Mesenteric fat pad (tissue), 1 donor: ENCODE measurements at places on chromosomes 11 and 22. TPM values are rescaled to one million over a fixed set of nuclear protein-coding genes. Genes with fewer than 3 reads are reported as not detected.

DNA sequence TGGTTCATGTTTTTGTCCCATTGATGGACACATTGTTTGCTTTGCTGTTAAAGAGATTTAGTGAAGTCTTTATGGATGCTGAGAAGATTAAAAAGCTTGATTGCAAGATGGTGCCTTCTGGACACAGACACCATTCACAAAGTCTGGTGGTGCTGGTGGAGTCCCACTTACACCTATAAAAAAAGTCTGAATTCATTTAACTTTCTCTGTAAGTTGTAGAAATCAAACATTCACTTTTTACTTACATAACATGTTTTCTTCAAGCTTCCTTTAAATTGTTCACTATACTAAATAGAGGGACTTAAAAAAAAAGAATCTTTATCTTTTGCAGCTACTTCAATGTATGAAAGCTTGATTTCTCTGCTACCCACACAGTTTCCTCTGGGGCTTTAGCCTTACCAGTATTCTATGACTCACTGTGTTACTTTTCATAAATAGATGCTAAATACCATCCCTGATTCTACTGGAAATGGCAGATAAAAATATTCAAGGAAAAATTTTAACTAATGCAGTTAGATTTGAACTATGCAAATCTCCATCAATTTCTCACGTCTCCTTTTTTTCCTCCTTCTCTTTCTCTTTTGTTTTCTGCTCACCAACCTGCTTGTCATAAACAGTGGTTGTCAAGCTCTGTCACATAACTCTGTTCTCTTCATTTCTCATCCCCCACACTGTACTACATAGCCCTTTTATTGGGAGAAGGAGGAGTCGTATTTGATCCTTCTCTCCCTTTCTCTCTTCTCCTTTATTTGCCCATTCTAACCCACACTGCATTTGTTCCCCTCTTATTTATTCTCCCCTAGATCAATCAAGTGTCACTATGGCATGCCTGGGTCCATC lies 89.7 kb downstream of the FAM76B start:
- no peak for DNase-seq

- no peak for DNase-seq
These were observed 29.8 kb downstream of the IGLL5 start for GRCh38 chr22:22917377-22917776.

Gene SAA4
- total RNA-seq, result 4.1 TPM

GRCh38 chr11:122733318-122733717 lies 77.8 kb downstream of the UBASH3B start:
- DNase-seq, result no peak

Gene LRRC32
- total RNA-seq, result 136 TPM

Gene SORL1
- total RNA-seq, result 31.8 TPM

DNA sequence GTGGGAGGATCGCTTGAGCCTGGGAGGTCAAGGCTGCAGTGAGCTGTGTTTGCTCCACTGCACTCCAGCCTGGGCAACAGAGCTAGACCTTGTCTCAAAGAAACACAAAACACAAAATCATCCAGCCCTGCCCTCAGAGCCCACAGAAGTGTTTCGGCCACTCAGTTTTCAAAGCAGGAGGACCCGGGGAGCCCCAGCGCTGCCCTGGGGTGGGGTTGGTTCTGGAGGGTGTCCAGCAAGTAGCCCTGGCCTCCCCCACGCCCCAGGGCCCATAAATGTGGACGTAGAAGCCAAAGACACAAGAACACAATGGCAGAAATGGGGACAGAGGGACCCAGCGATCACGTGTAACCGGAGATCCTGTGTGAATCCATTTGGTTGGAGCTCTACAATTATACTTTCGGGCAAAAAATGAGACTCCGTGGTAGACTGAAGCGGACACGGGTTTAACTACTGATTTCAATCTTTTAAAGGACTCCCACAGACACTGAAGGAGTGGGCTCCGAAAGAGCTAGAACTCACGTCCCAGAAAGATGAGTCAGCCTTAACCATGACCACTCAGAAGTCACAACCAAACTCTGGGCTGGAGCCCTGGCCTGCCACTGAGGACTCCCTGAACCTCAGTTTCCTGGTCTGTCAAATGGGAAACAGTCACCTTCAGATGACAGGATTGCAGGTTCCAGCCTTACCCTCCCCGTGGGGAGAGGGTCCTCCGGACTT lies 9.0 kb upstream of the CYTH4 start:
- no peak for DNase-seq

Gene KRTAP5-10
- total RNA-seq, result not detected

Gene CHKA
- total RNA-seq, result 33.4 TPM

Gene SLC22A25
- not detected for total RNA-seq

- no peak for DNase-seq
These were observed 126.5 kb downstream of the CASP12 start for GRCh38 chr11:104771763-104772162.

DNA sequence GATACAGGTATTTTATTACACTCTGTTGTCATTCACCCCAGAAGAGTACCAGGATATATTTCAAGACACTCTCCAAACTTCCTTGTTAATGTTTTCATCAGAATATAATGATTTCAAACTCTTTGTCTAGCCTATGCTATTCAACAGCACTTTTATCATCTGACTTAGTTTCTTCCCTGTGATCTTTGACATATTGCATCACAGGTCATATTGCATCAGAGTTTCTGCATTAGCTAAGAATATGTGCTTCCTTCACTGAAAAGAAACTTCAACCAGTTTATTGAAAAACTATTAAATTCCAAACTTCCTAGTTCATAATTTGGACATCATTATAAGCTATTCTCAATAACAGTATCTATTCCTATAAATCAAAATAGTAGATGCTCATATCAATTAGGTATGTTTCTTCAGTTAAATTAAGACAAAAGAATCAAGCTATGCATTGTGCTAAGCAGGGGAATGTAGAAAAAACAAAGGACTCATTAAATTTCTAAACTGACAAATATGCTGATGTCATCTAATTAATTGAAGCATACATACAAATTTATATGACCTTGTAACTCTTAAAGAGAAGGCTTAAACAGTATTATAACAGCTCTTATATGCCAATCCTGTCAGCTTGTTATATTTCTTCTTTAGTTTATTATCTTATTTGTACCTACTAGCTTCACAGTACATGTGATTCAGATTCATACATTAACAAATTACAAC lies 361.8 kb upstream of the LUZP2 start:
- no peak for DNase-seq

DNA sequence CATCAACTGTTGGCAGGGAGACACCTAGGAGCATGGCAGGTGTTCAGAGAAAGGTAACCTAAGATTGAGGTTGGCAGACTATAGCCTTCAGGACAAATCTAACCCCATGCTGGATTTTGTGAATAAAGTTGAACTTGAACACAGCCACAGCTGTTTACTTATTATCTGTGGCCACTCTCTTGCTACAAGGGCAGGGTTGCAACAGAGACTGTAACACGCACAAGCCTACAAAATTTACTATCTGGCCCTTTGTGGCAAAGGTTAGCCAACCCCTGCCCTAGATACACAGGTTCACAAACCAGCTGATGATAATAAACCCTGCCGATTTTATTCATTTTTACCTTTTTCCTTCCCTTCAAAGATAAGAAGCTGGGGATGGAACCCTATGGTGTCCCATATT lies 2.5 kb downstream of the THYN1 start:
- DNase-seq, result no peak

Gene BIRC3
- total RNA-seq, result 5.3 TPM

GRCh38 chr22:47023871-47024270 lies 261.4 kb downstream of the TBC1D22A start:
- DNase-seq, result peak; percentile 47

DNA sequence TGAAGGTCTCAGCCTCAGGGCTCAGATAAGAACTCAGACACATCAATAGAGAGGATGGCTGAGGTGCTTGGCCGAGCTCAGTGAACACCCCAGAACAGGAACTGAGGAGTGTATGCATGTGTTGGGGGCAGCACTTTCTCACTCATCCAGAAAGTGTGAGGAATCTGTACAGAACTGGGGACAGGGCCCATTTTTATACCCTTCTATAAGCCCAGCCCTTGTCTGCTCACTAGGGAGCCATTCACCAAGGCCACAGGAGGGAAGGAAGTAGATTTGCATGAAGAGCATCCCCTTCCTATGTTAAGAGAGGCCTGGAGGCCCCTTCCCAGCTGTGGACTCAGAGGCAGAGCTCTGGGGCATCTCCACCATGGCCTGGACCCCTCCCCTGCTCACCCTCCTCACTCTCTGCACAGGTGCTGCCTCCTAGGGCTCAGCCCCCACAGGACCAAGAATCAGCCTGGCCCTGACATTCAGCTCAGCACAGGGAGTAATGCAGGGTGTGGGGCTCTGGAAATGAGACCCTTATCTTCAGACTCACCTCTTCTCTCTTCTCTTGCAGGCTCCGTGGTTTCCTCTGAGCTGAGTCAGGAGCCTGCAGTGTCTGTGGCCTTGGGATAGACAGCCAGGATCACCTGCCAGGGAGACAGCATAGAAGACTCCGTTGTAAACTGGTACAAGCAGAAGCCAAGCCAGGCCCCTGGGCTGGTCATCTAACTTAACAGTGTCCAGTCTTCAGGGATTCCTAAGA lies 39.9 kb upstream of the GGTLC2 start:
- no peak for DNase-seq

Gene RCOR2
- total RNA-seq, result 0.58 TPM

DNA sequence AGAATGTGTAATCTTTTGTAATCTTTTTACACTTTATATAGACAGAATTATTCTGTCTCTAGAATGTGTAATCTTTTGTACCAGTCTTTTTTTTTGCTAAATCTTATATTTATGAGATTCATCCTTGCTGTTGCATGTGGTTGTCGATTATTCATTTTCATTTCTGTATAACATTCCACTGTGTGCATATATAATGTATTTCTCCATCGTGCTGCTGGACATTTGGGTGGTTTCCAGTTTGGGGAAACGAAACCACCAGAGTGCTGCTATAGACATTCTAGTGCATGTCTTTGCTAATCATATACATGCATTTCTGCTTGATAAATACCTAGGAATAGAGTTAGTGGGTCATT lies 146.5 kb downstream of the GRIK4 start:
- no peak for DNase-seq

- no peak for DNase-seq
These were observed 1.5 kb downstream of the DBX1 start for GRCh38 chr11:20158597-20159257.

Gene TMPRSS5
- 0.80 TPM for total RNA-seq

DNA sequence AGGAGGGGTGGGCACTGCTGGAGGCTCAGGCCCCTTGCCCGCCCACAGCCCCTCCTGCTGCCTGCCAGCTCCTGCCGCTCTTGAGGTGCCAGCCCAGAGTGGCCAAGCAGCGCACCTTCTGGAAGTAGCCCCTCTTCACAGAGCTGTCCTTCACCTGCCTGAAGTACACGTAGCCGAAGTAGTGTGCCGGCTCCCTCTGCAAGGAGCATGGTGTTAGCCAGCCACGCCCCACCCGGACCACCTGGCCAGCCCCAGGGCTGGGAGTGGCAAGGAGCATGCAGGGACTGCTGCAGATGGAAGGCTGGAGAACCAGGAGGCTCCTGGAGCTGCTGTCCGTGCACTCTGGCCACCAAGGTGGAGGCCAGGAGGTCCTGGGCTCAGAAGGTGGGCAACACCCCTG lies 9.6 kb downstream of the DENND6B start:
- DNase-seq, result no peak

DNA sequence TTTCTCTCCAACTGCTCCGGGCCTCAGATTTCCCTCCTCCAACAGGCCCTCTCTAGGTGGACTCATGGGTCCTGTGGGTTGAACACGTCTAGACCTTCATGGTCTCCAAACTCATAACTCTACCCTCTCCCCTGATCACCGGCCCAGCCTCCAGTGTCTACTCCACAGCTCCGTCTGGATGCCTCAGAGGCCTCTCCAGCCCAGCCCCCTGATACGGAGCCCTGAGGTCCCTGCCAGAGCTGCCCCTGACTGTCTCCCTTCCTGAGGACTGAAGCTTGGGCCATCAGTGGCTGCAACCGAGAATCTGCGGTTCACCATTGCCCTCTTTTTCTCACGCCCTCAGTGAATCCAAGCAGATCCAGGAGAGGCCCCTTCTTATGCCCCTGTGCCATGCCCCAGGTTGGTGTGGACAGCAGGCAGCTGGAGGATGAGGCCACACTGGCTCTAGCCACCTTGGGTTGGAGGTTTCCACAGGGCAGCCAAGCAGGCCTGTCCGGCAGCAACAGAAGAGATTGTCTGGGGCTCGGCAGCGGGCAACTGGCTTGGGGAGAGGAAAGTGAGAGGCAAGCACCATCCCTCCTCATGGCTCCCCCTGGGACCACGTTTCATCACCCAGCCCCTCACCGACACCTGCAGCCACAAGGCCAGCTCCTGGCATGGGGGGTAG lies 104.6 kb upstream of the FGF3 start:
- DNase-seq, result peak; percentile 73

GRCh38 chr11:44446366-44446762 lies 119.1 kb upstream of the CD82 start:
- no peak for DNase-seq

DNA sequence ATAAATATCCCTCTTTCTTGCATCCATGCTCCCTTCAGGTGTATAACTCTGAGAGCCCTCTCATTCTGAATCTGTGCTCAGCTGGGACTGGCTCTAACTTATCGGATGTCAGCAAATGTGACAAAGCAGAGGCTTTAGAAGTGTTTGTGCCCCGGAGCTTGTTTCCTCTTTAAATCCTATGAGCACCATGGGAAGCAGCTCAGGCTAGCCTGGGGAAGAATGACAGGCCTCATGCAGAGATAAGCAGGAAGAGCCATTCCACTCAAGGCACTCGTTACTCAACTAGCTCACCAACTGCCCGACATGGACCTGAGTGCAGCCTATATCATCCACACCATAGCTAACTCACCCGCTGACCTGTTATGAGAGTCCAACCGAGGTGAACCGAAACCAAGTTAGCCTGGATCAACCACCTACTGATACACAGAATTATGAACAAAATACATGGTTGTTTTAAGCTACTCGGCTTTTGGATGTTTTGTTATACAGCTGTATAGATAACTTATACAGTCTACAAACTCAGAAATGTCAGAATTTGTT lies 990.7 kb downstream of the NTM start:
- no peak for DNase-seq

Gene USP2
- total RNA-seq, result 4.2 TPM

- peak; percentile 82 for DNase-seq
These were observed 85.5 kb upstream of the B3GAT1 start for GRCh38 chr11:134497586-134497985.

GRCh38 chr22:29555065-29555644 lies 1.6 kb upstream of the THOC5 start:
- DNase-seq, result no peak

GRCh38 chr11:72789493-72790131 lies 4.2 kb downstream of the STARD10 start:
- DNase-seq, result no peak

GRCh38 chr11:39363571-39363970 lies 2095.9 kb downstream of the LRRC4C start:
- no peak for DNase-seq

- DNase-seq, result peak; percentile 97
These were observed 902 bp downstream of the RASGRP2 start for GRCh38 chr11:64742889-64743590.

GRCh38 chr11:129960216-129961214 lies 42.1 kb downstream of the PRDM10 start:
- DNase-seq, result no peak
